ENCODE measurements at places on chromosomes 1 and 21.

DNA sequence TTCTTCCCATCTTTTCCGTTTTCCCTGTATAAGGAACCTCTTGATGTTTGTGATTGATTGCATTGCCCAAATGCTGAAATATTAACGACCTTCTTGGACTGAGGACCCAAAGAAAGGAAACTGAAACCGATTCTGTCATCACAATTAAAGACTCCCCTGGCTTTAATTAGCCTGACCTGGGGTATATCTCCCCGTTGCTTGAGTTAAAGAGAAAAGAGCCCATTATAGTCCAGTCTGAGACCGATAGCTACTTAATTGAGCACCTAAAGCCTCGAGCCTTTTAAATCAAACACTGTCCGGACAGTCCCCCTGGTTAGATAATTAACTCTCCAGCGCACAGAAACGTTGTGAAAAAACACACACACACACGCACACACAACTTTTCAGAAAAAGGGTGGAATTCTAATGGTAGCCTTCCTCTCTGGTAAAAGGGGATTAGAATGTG lies 8.0 kb downstream of the LMO4 start:
- DNase-seq: no peak

DNA sequence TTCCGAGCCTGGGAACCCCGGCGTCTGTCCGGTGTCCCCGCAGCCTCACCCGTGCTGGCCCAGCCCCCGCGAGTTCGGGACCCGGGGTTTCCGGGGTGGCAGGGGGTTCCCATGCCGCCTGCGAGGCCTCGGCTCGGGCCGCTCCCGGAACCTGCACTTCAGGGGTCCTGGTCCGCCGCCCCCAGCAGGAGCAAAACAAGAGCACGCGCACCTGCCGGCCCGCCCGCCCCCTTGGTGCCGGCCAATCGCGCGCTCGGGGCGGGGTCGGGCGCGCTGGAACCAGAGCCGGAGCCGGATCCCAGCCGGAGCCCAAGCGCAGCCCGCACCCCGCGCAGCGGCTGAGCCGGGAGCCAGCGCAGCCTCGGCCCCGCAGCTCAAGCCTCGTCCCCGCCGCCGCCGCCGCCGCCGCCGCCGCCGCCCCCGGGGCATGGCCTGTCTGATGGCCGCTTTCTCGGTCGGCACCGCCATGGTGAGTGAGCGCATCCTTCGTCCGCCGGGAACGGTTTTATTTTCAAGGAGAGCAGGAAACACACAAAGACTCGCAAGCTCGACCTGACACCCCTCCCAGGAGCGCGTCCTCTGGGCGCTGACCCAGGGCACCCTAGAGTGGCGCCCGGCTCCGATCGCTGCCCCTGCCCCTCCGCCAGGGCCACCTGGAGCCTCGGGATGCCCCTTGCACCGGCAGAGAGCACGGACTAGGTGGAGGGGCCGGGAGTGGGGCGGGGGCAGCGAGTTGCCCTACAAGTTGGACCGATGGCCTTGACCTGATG lies at the start of gene ABCG1:
Gene ABCG1 (plus strand): TSS at position 305 of the 770 bp plus-strand sequence. CDS start 123 bp downstream, at position 428.
- peak; percentile 32 for DNase-seq

DNA sequence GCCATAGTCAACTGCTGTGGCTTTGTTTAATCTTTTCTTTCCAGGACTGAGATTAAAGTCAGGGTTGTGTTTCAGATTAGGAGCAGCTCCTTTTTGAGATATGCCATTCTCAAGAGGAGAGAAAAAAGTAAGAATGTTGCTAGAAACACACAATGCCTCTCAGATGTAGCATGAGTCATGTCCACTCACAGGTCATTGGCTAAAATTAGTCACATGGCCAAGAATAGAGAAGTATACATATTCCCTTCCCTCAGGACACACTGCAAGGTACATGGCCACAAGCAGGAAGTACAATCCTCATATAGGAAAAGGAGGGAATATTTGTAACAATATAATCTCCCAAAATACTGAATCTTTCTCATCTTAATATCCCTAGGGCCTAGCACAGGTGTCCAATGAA lies 141.9 kb upstream of the PTBP2 start:
- DNase-seq: no peak

- no peak for DNase-seq
Measured at GRCh38 chr1:221487781-221488524, 253.9 kb downstream of the DUSP10 start.

GRCh38 chr1:59422921-59423575 lies 126.2 kb downstream of the FGGY start:
- no peak for DNase-seq

All from hindlimb muscle (tissue), 1 donor.